ENCODE measurements at places on chromosomes 1 and 21.

- no peak for DNase-seq
Measured at GRCh38 chr1:13786541-13786940, 86.6 kb downstream of the PRDM2 start.

GRCh38 chr21:33760641-33761440, 118.5 kb downstream of the ITSN1 start:
- peak; percentile 60 for DNase-seq

DNA sequence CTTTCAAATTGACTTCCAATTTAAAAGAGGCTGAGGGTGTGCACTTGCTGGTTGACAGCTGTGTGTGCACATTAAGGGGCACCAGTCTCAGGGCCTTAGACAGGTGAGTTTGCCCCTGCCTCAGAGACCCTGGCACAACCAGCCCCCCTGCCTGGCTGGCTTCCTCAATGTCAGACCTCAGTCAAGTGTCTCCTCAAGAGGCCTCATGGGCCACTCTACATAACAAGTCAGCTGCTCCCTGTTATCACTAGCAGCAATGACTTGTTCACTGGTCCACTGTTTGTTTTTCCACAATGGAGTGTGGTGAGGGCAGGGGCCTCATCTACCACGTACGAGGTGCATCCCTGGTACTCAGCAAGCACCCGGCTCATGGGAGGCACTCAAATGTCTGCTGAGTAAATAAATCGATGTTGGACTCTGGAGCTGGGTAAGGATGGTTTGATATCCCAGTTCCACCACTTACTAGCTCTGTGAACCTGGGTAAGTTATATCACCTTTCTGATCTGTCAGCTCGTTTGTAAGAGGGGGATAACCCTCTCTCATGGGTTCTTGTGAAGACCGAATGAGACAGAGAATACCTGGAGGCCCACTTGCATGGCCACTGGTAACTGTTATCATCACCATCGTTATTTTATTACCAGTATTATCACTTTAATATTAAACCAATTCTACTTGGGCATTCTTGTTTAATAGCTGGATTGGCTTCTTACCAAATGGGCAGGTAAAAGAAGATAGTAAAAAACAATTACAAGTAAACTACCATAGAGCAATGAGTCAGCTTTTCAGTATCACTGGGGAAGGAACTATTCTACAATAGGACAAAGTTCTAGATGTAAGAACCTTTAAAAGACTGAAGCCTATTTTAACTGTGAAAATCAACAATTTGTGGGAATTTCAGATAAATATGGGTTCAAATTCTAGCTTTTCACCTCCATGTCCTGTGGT, 64.6 kb downstream of the SLC66A1 start:
- no peak for DNase-seq

GRCh38 chr1:78275456-78275855, 215.3 kb upstream of the PTGFR start:
- DNase-seq = no peak

GRCh38 chr21:42276076-42276475, 39.1 kb downstream of the TFF3 start:
- DNase-seq = no peak

GRCh38 chr1:212485571-212485912, 52.8 kb downstream of the NENF start:
- no peak for DNase-seq

- no peak for DNase-seq
Measured at GRCh38 chr1:6418668-6419396, 887 bp downstream of the HES2 start.

DNA sequence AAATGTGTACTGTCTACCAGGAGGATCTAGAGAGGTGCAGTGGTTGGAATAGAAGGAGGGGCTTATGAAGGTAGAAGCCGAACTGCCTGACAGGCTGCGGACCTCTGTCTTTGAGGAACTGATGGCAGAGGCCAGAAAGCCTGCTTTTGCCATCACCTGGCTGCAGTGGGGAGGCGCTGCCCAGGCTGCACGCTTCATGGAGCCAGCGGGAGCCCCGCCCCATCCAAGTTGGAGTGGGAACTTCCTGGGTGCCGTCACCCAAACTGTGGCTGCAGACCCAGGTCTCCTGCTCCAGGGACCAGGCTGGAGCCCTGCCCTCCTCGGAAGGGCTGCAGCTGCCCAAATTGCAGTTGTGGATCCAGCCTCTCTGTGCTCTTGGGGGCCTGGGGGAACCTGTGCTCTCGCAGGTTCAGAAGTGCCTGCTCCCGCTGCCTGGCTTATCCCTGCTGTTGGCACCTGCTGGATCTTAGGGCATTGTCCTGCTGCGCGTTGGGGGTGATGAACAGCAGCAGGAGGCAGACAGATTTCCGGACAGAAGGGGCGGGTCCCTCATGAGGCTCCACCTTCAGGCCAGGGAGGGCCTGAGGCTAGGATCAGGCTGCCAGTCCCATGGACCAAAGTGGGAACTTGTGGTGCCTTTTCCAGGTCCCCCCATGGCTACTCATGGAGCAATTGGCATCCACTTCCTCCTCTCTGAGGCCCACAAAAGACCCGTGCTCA, 118.0 kb upstream of the PLPPR4 start:
- no peak for DNase-seq

DNA sequence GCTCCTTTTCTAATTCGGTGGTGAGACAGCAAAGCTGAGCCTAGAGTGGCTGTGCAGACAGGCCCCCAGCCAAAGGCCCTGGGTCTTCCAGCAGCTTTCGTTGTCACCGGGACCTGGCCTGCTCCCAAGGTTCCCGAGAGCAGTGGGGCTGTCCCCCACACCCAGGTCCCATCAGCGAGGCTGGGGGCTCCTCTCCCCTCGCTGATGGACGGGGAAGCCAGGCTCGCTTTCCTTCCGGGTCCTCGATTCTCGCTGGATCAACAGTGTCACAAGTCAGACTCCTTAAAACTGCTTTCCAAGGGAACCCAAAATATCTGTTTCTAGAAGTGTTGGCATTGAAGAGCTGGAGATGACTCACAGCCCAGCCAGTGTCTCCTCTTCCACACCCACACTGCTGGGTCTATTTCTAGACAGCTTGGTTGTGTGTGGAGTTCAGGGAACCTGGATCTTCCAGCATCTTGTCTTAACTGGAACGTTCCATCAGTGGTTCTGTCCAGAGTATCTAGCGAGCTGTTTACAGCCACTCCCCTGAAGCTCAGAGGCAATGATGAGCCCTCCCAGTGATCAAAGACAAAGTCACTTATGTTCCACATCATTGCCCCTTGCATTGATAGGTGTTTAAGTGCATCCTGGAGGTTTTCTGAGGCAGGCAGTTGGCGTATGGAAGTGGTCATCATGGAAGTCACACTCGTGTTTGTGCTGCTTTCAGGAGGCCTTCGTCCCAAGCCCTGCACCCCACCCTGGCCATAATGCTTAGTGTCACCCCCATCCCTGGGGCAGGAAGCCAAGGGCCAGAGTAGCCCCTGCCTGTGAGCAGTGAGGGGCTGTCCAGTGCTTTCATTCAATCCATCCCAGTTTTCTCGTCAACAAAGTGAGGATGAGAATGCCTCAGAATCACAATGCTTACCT, 35.2 kb downstream of the RRP1 start:
- no peak for DNase-seq

- no peak for DNase-seq
Measured at GRCh38 chr1:213669964-213670691, 317.6 kb upstream of the PROX1 start.

GRCh38 chr1:118905196-118905595, 82.9 kb downstream of the TBX15 start:
- no peak for DNase-seq

GRCh38 chr1:15424146-15424667, 14.0 kb upstream of the CTRC start:
- DNase-seq = no peak

DNA sequence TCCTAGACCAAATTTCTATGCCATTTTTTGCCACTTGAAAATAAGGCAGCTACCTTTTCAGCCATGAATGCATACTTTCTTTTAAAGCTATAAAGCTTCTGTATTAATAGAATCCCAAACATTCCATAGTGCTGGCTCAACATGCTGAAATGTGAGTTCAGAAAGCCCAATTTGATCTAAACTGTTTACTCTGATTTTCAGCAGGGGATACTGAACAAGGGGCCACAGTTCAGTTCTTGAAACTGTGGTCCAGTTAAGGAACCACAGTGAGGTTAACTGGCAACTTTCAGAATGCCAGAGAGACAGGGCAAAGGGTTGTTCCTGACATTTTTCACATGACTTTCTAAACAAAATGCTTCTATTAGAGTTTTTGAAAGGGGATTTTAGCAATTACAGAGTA, 85.7 kb upstream of the COL11A1 start:
- no peak for DNase-seq

DNA sequence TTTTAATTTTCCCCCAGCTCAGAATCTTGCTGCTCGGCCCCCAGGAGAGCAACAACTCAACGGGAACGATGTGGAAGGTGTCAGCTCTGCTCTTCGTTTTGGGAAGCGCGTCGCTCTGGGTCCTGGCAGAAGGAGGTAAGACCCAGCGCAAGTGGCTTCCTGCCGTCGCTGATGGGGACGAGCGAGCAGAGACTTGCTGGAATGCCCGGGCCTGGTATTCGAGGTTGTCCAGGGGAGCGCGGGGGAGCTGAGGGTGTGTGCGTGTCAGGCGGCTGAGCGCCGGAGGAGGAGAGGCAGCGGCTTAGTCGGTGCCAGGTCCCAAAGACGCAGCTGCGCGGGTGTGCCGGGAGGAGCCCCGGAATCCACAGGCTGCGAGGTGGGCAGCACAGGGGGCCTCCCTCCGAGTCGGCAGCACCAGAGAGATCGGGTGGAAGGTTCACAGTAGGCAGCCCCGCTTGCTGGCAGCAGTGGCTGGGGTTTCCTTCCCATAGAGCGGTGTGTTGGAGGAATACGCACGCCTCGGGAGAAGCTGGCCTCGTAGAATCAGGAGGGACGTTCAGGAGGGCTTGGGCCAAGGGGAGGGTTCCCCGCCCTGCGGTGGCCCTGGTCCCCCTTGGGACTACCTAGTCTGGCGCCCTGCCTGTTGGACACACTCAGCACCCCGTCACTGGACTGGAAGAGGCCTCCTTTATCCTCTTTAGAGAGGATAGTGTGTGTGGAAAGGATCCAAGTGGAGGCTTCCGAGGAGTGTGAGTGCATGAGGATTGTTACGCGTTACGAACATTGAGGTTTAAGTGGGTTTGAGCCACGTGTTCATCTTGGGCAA, 547 bp downstream of the PDPN start:
- no peak for DNase-seq

GRCh38 chr1:18868801-18869424, 9.5 kb upstream of the TAS1R2 start:
- no peak for DNase-seq

DNA sequence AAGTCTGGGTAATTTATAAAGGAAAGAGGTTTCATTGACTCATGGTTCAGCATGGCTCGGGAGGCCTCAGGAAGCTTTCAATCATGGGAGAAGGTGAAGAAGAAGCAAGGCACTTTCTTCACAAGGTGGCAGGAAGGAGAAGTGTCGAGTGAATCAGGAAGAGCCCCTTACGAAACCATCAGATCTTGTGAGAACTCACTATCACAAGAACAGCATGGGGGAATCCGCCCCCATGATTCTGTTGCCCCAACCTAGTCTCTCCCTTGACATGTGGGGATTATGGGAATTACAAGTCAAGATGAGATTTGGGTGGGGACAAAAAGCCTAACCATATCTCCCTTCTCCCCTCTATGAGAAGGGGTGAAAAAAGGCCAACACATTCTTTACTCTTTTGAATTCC, 11.2 kb upstream of the IVNS1ABP start:
- DNase-seq = no peak

GRCh38 chr1:159944623-159945455, 574 bp downstream of the IGSF9 start:
- no peak for DNase-seq

GRCh38 chr1:202047977-202048376, 37.6 kb downstream of the ELF3 start:
- DNase-seq = no peak

- DNase-seq = no peak
Measured at GRCh38 chr1:1026599-1027413, 6.9 kb downstream of the AGRN start.

- no peak for DNase-seq
Measured at GRCh38 chr1:96995351-96995750, 273.8 kb downstream of the PTBP2 start.

GRCh38 chr1:94677714-94678113, 136.2 kb upstream of the F3 start:
- no peak for DNase-seq

DNA sequence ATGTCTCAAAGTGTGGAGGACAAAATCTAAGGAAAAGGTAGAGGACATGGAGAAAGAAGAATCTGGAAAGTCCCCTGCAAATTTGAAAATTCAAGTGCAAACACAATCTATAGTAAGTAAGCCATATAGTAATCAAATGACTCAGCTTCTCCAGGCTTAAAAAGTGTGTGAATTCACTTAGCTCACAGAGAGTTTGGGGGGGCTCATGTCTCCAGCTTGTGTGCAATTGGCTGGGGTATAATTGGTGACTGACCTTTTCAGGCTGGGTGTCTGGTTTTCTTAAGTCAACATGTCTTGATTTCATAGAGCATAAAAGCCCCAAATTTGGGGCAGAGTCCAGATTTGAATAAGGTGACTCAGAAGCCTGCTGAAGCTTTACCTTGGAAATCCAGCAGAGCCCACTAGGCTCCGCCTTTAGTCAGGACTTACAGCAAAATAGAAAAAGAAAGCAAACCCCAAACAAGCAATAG, 8.6 kb downstream of the CLDN14 start:
- DNase-seq = no peak

DNA sequence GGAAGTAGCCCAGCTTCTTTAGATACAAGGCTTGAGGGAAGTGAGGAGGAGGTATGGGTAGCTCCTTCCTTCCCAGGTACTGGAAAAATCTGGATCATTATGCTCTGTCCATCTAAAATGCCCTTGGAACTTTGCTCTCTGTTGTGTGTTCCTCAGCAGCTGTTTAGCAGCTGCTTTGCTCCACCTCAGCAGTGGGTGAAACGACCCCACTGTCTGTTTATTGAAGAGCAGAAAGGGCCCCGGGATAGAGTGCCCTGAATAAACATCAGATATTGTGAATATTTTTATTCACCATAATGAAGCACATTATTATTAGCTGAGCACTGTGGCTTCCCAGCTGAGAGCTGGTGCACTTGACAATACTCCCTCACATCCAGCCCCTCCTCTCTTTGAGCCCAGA, 237.9 kb downstream of the PBX1 start:
- no peak for DNase-seq

DNA sequence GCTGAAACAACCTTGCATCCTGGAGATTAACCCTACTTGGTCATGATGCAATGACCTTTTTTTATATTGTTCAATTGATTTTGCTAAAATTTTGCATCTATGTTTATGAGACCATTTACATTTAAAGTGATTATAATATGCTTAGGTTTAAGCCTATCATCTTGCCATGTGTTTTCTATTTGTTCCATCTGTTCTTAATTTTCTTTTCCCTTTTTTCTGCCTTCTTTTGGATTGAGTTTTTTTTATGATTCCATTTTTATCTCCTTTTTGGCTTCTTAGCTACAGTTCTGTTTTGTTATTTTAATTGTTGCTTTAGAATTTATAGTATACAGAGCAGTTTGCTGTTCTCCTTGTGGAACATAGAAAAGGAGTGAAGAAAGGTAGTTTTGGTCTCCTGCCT, 385.1 kb upstream of the USP24 start:
- peak; percentile 26 for DNase-seq

GRCh38 chr1:193216920-193217319, 30.5 kb upstream of the B3GALT2 start:
- DNase-seq = no peak

All from HFF-Myc (cell line).